ENCODE measurements at places on chromosomes 11 and 22. TPM values are rescaled to one million over a fixed set of nuclear protein-coding genes. Genes with fewer than 3 reads are reported as not detected.

The C22orf31 gene
- total RNA-seq: not detected

DNA sequence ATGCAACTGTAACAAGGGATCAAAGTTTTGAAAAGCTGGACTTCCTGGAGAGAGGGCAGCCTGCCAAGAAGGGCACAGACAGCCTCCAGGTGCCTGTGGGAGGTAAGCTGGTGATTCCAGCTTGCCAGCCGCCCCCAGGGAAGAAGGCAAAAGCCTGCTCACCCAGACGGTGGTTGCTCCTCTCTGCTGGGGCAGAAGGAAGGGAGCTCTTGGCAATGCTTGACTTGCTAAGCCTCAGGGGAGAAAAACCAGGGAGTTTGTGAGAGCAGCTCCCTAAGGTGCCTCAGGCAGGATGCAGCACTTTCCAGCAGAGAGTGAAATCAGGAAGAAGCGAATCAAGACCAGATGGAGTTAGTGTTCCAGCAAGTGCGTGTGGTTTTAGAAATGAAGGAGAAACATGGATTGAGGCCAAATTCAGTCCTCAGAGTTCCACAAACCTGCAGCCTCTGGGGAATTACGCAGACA lies 553.6 kb downstream of the BUD13 start:
- no peak overlapping the region for H3K27ac ChIP-seq
- no peaks in the 10 kb centered on the region for H3K27me3 ChIP-seq
- H3K4me3 ChIP-seq: no peak overlapping the region
- no peaks in the 10 kb centered on the region for H3K36me3 ChIP-seq

DNA sequence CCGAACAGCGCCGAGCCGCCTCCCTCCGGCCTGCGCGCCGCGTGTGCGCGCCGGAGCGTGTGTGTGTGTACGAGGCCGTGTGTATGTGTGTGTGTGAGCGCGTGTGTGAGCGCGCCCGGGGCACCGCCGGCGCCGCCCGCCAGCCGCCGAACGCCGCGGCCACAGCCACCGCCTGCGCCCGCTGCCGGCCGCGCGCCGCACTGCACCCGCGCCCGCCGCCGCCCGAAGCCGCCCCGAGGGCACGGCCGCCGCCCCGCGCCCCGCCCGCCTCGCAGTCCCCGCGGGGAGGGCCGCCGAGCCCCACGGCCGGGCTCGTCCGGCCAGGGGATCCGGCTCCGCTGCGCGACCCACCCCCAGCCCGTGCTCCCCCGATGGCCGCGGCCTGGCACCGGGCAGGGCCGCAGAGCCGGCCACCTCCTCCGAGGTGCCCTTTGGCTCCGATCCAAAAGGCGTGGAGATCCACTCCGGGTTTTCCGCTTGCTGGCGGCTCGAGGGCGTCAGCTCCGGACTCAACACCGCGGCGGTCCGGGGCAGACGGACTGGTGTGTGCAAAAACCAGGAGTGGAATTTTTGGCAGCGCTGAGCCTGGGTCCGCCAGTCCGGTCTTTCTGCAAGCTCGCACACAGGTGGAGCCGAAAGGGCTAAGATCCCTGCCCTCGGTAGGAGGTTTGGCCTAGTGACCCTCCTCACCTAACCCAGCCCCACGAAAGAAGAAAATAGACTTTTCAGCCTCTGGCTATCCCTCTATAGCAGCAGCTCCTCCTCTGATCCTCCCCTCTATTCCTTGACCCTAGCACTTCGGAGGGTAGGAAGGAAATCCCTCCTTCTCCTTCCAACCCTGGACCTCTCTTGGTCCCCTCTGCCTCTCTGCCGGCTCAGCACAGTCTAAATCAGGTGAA lies at the start of gene SYT7:
Gene SYT7, minus strand, starts transcription at position 47 of the 899 bp plus-strand sequence. CDS start 256 bp downstream, outside the sequence.
- peaks cover 30% of the 10 kb centered on the region for H3K27me3 ChIP-seq
- H3K4me3 ChIP-seq: peak within 1 kb of the TSS; percentile 55
- no peak within 1 kb of the TSS for H3K27ac ChIP-seq
- no peaks in the 10 kb centered on the region for H3K36me3 ChIP-seq
- peak; percentile 98 for DNase-seq
- H3K4me1 ChIP-seq: peaks cover 13% of the 10 kb centered on the region

DNA sequence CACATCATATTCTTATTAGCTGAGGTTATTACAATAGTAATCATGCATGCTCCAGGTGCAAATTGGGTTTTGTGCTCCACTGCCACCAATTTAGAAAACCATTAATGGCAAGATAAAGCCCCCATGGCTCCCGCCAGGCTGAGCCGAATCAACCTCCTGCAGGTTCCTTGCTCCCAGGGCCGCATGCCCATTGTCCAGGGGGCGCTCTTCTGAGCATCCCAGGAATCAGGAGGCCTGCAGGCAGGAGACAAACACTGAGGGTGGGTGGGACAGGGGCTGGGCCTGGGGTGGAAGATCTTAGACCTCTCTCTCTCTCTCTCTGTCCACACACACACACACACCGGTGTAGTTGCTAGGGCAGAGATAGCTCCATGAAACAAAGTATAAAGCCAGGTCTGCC lies 57.4 kb downstream of the BUD13 start:
- H3K36me3 ChIP-seq: no peaks in the 10 kb centered on the region
- H3K4me3 ChIP-seq: no peak overlapping the region
- no peaks in the 10 kb centered on the region for H3K27me3 ChIP-seq
- no peak for DNase-seq
- H3K27ac ChIP-seq: no peak overlapping the region
- H3K4me1 ChIP-seq: no peaks in the 10 kb centered on the region

The NOX4 gene
- not detected for total RNA-seq

DNA sequence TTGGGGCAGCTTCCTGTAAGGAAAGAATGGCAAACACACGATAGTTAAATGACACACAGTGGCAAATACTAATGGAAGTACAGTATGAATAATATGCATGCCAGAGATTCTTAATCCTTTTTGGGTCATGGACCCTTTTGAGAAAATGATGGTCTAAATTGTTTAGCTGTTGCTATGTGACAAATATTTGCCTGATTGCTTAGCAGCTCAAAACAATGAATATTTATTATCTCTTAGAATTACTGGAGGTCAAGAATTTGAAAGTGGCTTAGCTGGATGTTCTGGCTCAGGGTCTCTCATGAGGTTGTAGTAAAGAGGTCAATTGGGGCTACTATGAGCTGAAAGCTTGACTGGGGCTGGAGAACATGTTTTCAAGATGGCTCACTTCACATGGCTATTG lies 69.7 kb downstream of the FANCF start:
- H3K27me3 ChIP-seq: no peaks in the 10 kb centered on the region
- H3K4me3 ChIP-seq: no peak overlapping the region
- H3K4me1 ChIP-seq: no peaks in the 10 kb centered on the region
- H3K27ac ChIP-seq: no peak overlapping the region
